ENCODE measurements at places on chromosomes 12 and 14.
A peak's percentile ranks its signal among the peaks of the same experiment; 100 is the strongest.

GRCh38 chr12:101671157-101671791 lies 26.2 kb upstream of the CHPT1 start:
- peak; percentile 2 for DNase-seq

DNA sequence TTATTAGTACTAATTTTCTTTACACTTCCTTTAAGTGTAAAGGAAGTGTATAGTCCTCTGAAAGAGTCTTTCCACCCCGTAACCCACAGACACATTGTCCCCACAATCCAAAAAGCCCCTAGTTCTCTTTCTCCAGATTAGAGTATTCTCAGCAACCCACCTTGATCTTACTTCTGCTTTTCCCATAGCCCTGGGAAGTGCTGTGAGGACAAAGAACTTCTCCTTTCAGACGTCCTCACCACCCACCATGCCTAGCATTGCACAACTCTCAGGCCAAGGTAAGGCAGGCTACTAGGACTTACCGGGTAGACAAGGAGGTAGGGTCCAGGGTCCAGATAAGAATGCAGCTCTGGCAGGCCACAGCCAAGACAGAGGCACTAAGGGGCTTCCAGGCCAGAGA lies 7.4 kb downstream of the AAAS start:
- no peak for DNase-seq

- DNase-seq, result no peak
Measured at GRCh38 chr12:106317406-106318082, 15.0 kb downstream of the TCP11L2 start.

DNA sequence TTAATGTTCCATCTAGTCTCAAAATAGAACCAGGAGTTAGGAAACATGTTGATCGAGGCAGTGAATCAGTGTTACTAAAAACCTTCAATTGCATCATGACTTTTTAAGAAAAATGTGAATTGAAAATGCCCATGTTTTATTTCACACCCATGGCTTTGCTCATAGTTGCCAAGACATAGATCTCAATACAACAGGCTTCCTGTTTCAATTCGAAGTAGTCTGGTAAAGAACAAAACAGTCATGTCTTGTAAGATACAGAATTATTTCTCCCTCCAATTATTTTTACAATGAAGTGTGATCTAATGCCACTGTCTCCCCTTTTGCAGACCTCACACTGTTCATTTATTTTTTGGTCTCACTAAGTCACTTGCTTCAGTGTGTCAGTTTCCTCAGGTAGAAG lies 44.6 kb upstream of the FAR2 start:
- no peak for DNase-seq

DNA sequence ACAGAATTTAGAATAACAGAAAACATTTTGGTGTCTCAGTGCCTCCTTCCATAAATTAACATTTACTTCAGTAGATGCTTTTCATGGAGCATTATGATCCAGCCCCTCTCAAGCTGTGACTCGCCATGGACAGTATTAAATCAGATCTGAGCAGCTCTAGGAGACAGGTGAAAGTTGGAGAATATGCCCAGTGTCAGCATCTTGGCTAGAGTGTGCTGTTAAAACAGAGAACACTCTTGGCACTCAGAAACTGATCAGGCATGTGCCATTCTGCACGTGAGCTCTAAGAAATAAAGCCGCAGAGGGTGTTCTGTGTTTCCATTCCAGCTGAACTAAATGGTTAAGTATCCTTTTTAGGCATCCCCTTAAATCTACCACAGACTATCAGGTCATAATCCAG lies 68.0 kb downstream of the DIP2B start:
- DNase-seq, result no peak

- no peak for DNase-seq
Measured at GRCh38 chr12:93704122-93704521, 26.9 kb downstream of the CRADD start.

- DNase-seq, result no peak
Measured at GRCh38 chr12:530821-531220, 71.1 kb downstream of the B4GALNT3 start.

- DNase-seq, result no peak
Measured at GRCh38 chr12:89448951-89449371, 75.6 kb downstream of the GALNT4 start.

- no peak for DNase-seq
Measured at GRCh38 chr12:45575417-45575816, 154.1 kb upstream of the ARID2 start.

- no peak for DNase-seq
Measured at GRCh38 chr12:123024819-123025391, 44.4 kb downstream of the ARL6IP4 start.

DNA sequence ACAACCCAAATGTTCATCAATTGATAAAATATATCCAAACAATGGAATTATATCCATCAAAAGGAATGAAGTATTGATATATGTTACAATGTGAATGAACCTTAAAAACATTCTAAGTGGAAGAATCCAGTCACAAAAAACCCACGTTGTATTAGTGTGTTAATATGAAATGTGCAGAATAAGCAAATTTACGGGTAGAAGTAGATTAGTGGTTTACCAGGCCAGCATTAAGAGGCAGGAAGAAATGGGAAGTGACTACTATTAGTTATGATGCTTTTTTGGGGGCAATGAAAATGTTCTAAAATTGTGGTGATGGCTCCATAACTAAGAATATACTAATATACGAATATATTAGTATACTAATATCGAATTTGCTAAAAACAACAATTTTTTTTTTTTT lies 1.5 kb downstream of the COX16 start:
- DNase-seq, result no peak

- no peak for DNase-seq
Measured at GRCh38 chr12:65826353-65827171, 2.3 kb downstream of the HMGA2 start.

DNA sequence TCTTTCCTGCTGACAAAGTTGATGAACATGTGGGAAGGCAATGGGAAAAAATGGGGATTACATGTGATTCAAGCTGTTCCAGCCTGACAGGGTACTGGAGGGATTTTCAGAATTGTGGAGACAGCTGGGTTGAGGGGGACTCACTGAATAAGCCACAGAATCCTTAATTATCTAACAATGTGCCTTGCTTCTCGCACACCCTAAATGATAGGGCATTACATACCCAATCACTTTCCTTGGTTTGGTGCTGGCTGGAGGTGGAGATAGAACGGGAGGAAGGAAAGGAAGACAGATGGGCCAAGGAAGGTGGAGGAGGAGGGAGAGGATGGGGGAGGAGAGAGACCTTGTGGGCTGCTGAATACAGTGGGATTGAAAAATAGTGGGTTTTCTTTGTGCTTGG lies 20.7 kb downstream of the PELI2 start:
- DNase-seq, result no peak

DNA sequence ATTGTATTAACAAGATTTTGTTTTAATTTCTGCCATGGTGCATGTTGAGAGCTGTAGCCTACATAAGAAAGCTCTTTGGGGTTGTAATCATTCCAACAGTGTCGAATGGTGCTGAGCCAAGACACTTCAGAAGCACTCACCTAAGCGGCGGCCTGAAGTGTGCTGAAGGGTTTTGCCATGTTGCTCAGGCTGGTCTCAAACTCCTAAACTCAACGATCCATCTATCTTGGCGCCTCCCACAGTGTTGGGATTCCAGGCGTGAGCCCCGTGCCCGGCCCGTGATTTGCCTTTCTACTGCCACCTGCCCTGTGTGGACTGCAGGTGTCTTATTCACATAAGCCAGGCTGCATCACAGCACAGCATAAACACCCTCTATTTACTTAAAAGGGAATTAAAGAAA lies 48.9 kb downstream of the AMN start:
- DNase-seq, result no peak

DNA sequence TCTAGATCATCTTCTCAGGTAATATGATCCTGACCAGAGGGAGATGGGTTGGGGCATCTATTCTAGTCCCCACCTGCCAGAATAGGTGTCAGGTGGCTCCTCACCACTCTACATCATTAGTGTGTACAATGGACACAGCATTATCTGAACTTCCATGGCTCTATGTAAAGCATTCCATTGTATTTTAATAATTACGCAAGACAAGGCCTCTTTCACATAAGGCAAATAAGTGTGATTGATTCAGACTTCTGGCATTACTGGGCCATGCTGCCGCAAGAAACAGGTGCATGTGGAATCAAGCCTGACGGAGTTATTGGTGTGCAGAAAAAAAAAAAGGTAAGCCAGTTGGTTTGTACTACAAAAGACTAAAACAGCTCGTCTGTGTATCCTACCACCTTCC lies 3.1 kb upstream of the DDHD1 start:
- no peak for DNase-seq

DNA sequence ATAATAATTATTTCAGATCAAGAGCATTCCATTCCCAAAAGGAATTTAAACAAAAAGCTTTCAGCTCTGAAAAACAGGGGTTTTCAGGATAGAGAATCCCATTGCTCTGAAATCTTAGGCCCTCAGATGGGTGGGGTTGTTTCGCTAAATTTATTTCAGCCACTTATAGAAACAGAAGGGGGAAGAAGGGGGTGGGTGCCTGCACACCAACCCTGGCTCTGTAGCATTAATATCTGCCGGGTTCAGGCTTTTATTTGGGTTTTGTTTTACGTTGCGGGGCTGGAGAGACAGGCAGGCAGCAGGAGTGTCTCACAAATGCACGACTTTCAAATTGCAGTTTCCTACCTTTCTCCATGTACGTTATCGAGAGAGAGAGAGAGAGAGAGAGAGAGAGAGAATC lies 12.5 kb upstream of the ZFP36L1 start:
- no peak for DNase-seq

- DNase-seq, result no peak
Measured at GRCh38 chr12:95718006-95718431, 72.5 kb downstream of the NTN4 start.

DNA sequence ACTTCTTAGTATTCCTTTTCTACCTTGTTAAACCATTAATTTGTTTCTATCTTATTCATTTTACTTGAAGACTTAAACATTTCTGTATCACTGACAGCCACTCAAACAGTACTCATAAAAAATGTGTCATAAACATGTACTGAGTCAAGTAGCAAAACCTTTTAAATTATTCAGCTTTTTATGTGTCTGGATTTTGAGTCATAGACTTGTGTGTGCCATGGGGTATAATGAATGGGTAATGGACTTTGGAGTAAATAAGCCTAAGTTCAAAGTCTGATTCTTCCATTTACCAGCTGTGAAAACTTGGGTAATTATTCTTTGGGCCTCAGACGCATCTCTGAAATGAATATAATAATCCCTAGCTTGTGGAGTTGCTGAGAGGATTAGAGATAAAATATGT lies 199.0 kb downstream of the RAD51B start:
- no peak for DNase-seq

GRCh38 chr14:23093991-23094665 lies 808 bp downstream of the ACIN1 start:
- no peak for DNase-seq

DNA sequence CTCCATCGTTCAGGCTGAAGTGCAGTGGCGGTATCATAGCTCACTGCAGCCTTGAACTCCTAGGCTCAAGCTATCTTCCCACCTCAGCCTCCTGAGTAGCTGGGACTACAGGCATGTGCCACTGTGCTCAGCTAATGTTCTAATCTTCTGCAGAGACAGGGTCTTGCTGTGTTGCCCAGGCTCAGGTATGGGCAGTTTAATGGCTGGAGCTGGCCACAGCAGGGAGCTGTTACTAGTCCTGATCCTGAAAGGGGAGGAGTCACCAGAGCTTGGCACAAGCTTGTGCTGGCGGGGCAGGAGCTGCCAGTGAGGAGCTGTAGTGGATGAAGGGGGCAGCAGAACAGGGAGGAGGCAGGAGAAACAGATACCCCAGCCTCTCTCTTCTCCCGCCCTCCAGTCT lies 10.6 kb downstream of the TMEM120B start:
- no peak for DNase-seq

GRCh38 chr12:33047666-33048065 lies 151.1 kb upstream of the PKP2 start:
- DNase-seq, result no peak

- DNase-seq, result no peak
Measured at GRCh38 chr12:124401704-124402221, 106.9 kb downstream of the RFLNA start.

- DNase-seq, result peak; percentile 15
Measured at GRCh38 chr12:45655186-45655585, 74.3 kb upstream of the ARID2 start.

DNA sequence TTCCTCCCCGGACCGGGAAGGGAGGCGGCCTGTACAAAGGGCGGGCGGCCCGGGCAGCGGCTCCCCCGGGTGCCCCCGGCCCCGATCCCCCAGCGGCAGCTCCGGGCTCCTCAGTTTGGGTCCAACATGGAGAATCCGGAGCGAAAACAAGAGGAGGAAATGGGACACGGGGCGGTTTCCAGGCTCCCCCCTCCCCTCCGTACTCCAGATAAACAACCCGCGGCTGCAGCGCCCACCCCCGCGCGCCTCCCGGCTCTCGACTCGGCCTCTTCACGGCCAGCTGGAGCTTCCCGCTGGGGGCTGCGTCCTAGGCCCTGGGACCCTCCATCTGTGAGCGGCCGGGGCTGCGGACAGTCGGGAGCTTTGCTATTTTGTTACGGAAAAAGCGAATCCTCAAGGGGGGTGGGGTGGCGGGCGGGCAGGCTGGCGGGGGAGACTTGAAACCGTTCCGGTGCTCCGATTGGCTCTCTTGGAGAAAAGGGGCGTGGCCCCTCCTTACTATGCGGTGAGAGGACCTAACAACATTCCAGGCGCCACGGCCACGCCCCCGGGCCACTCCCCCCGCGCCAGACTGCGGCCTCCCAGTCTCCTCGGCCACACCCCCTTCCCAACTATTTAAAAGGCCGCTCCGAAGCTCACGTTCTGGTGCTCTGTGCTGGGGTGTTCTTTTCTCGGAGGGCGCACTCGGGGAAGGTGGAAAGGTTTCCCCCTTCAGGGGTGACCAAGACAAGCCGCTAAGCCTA lies at the start of gene CTDSP2:
Gene CTDSP2, minus strand, starts transcription at position 153 of the 743 bp plus-strand sequence. CDS start 294 bp downstream, outside the sequence.
- peak; percentile 74 for DNase-seq

DNA sequence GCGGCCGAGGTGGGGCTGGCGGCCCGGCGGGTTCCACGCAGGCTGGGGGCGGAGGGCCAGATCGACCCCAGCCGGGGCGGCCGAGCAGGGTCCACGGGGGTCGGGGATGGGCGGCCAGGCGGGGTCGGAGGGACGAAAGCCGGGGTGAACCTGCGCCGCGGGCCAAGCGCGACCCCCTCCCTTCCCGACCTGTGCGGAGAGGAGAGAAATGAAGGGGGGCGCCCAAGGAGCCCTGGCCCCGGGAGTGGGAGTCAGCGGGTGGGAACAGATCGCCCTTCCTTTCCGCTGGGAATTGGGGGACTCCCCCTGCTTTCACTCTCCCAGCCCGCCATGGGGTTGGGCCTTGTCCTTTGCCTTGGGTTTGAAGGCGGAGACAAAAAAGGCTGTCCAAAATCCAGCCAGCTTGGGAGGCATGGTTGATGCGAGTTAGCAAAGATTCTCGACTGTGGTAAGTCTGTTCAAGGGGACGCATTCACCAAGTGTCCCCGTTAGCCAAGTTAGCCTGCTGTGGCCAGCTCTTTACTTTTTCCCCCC lies 559 bp upstream of the CKAP4 start:
- DNase-seq, result no peak
